ENCODE measurements at places on chromosomes 3 and 15.

DNA sequence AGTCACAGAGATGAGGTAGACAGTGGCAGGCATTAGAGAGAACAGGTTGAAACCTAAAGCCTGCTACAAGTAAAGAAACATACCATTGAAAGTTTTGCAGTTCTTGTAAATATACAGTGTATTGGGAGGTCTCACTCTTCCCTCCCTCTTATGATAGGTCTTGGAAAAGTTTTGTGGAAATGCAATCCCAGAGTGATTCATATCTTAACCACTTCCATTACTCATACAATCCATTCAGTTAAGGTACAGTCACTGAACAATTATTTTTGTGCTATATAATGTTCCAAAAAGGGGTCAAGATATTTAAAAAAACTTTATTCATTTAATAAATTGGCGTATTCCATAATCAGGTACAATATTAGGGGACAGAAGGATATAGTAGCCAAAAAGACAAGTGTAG lies 737.7 kb upstream of the ALCAM start:
- DNase-seq: no peak

DNA sequence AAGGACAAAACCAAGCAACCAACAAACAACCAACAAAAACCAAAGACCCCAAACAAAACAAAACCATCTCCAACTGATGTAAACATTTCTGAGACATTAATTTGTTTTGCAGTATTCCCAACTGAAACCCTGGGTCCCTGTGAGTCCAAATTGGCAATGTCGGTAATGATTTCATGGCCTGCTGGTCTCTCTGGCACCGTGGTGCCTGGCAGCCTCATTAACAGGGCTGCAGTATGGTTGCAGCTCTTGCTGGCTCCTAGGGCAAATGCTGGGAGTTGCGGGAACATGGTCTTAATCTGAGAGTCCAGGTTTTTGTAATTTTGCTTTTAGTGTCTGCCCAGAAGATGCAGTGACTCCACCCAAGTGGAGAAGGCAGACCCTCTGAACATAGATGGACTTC lies 128.3 kb downstream of the SV2B start:
- no peak for DNase-seq

- no peak for DNase-seq
Measured at GRCh38 chr15:94987085-94987484, 755.7 kb downstream of the MCTP2 start.

DNA sequence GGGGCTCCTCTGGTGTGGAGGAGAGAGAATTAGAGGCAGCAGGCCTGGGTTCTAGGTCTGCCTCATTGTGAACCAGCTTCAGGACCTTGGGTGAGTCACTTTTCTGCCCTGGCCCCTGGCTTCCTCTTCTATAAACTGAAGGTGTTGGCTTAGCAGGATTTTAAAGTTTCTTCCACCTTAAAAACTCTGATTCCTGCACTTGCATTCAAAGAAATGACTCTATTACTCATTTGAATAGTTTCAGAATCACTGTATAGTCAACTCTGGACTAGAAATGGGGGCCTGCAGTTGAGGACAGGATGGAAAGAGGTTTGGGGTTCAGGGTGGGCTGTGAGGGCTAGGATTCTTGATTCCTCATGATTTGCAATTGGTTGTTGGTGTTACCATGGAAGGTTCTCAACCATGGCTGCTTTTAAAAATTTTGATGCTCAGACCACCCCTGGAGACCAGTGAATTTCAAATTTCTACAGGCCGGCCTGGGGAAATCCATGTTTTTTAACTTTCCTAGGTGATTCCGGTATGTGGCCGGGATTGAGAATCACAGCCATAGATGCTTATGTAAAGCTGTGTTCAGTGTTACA lies 19.9 kb downstream of the SMAD3 start:
- DNase-seq: no peak

GRCh38 chr3:99579246-99579645 lies 59.1 kb upstream of the COL8A1 start:
- DNase-seq: no peak

GRCh38 chr15:69082021-69082502 lies 67.6 kb downstream of the NOX5 start:
- DNase-seq: no peak

DNA sequence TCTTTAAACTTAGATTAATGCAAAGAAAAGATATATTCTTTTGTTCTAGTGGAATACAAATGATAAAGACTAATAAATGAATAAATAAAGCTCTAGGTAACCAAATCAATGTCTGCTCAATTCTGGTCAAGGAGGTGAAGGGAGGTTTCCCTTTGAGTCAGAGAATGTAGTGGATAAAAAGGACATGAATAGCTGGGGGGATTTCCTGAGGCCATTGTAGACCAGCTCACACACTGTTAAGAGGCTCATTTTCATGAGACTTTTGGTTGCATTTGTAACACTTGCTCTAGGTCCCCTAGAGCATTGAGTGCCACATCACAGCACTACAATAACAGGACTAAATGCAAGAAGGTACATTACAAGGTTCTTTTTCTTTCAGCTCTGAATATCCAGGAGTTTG lies 170.7 kb downstream of the TIGIT start:
- no peak for DNase-seq

GRCh38 chr3:94862703-94863102 lies 799.8 kb downstream of the NSUN3 start:
- DNase-seq: no peak

DNA sequence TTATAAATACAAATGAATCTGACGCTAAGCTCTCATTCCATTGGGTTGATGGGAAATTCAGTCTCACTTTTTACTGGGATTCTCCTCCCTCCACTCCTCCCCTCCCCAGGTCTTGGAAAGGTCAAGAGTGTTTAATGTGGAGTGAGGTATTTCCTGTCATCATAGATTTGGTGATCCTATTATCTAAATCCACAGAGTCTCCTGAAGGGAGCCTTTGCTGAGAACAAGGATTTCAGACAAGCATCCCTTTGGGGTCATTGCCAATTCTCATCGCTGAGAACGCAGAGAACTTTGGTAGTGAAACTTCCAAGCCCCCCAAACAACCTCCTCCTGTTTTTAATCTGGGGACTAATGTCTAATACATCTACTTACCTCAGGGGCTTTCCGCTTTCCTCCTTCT lies 297.9 kb downstream of the OTOL1 start:
- no peak for DNase-seq

GRCh38 chr15:95567686-95568085 lies 762.8 kb upstream of the NR2F2 start:
- no peak for DNase-seq

GRCh38 chr3:53766706-53767105 lies 79.5 kb downstream of the CHDH start:
- DNase-seq: no peak

- no peak for DNase-seq
Measured at GRCh38 chr15:98850961-98851572, 156.5 kb downstream of the PGPEP1L start.

DNA sequence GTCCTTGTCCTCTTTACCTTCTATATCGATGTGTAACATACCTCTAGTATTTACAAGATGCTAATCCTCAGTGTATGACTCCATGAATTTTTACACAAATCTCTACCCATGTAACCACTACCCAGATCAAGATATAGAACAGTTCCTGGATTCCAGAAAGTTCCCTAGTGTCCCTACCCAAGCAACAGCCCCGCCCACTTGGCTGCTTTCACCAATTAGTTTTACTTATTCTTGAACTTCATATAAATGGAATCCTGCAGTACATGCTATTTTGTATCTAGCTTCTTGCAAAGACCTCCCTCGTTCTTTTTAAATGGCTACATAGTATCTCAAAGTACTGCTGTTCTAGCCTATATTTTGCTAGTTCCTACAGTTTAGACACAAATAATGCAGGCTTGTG lies 33.0 kb downstream of the CD276 start:
- no peak for DNase-seq

DNA sequence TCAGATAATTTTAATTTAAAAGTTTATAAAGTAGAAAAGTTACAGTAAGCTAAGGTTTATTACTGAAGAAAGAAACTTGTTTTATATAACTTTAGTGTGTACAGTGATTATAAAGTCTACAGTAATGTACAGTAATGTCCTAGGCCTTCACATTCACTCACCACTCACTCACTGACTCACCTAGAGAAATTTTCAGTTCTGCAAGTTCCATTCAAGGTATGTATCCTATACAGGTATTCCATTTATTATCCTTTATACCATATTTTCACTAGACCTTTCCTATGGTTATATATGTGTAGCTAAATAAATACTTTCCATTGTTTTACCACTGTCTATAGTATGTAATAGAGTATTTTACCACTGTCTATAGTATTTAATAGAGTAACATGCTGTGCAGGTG lies 33.2 kb upstream of the MME start:
- no peak for DNase-seq

- DNase-seq: no peak
Measured at GRCh38 chr3:150411106-150411460, 3.0 kb downstream of the TSC22D2 start.

- DNase-seq: no peak
Measured at GRCh38 chr3:128996200-128996599, 2.3 kb upstream of the CFAP92 start.

DNA sequence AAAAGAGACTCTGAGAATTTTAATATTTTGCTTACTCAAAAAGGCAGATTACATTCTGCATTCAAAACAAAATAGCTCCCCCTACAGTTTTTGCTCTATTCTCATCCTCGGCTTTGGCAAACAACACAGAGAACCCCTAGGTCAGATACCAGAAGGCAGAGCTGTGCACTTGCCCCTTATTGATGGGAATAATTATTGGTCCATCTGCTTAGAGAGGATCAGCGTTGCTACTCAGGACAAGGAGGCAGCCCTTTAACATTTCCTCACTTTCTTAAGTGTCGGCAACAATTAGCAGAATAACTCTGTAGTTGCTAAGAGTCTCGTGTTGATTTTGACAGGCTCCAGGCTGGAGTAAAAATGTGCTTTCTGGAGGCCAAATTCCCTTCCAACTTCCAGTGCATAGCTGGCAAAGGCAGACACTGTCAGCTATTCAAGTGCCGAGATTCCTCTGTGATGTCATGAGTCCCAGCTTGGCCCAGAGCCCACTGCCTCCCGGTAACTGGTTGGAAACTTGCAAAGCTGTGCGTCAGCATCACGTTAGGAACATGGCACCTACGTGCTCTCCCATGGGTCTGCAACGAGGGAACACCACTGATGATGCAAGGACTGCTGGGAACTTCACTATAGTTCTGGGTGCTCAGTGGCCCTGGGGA lies 482.7 kb upstream of the ADAMTS9 start:
- no peak for DNase-seq

DNA sequence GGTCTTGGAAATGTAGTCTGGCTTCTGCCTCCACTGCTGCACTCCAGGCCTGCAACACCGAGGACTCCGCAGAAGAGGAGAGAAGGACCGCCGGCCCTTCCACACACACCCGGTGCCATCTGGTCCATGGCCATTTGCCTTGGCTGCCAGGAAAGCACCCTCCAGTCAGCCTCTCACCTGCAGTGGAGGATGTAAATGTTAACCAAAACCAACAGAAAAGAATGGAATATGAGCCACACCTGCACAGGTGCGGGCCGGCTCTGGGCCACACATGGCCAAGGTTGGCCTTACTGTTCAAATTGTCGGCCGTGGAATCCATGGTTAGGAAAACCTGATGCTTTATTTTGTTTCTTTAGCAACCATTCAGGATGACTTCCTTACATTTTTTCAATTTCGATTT lies 178.3 kb upstream of the C2CD4B start:
- no peak for DNase-seq

Data from SIG-M5 (cell line).